Small intestine (tissue), 16 donors: ENCODE measurements at places on chromosomes 1 and 21.
A peak's percentile ranks its signal among the peaks of the same experiment; 100 is the strongest.

DNA sequence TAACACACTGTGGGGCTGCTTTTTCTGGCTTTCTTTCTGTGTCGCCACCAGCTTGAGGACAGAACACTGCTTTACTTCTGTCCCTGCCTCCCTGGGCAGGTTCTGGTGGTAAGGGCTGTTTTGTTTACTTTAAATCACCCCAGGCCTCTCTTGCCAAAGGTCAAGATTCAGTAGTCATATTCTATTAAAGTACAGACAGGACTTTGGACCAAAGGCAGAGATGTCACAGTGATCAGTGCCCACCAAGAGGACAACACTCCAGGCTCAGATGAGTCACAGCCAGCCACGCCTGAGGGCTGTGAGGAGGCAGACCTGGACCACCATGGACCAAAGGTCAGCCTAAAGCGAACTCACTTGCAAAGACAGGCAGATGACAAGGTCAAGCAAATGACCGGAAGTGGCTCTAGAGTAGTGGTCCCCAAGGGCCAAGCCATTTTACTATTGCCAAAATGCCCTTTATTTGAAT, 200.0 kb downstream of the RHOU start:
- peak; percentile 88 for DNase-seq

DNA sequence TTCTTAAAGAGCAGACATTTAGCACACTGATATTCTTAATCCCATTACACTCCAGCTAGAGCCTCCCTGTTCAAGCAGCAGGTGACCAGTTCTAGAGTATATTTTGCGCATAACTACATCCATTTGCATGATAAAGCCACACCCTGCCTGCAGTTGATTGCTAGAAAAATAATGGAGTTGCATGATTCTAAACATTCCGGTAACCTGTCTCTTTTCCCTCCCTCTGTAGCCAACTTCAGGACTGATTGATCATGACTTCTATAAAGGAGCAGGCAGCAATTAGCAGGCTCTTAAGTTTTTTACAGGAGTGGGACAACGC, 14.9 kb downstream of the ARMH1 start:
- no peak for DNase-seq

- no peak for DNase-seq
These were observed 170.4 kb downstream of the ACTL8 start for GRCh38 chr1:17925290-17926237.

DNA sequence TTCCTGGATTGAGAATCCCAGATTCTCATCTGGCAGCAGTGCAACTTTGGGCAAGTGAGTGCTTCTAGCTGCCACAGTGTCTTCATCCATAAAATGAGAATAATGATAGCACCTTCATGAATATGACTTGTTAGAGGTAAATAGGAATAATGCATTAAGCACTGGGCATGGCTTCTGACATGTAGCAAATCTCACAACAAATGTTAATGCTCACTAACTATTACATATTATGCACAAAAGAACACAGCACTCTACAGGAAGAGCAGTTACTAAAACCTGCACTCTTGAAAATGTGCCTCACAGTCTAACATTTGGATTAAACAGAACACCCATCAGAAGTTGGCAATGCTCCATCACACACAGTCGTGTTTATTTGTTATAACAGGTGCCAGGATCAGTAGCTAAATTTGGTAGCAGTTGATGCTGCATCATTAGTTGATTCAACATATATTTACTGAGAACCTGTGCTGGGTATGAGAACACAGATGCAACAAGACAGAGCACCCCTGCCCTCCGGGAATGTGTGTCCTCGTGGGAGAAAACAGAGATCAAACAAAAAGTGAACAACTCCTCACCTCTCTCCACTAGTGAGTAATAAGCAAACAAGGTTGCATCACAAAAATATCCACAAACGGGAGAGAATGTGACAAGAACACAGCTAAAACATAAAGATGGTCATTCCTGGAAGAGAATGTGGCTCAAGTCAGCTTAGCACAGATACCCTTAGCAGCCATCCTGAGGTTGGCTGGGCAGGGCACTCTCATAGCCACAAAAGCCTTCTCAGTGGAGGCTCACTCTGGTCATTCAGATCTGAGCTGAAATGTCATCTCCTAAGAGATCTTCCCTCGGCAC, 26.2 kb upstream of the LBR start:
- DNase-seq: no peak

DNA sequence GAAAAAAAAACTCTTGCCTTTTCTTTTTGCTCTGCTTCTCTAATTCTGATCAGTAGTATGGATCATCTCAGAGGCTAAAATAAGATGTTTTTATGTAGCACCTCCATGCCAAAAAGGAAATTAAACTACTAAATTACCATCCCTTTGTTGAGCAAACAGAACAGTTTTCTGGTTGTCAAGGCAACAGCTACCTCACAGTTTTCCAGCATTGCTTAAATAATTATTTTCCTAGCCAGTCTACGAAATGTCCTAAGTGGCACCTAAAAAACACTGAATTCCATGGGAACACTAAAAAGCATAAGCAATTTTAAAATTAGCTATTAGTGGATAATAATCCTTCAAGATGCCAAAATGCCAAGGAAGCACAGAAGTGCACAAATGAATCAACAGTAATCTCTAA, 61.7 kb downstream of the ARID4B start:
- DNase-seq: no peak
